NCI-H524 (cell line): ENCODE measurements at places on chromosomes 1 and 21.

GRCh38 chr21:44360159-44360558 lies 6.7 kb downstream of the TRPM2 start:
- no peak for DNase-seq

- no peak for DNase-seq
Measured at GRCh38 chr21:44858791-44859190, 14.7 kb downstream of the PTTG1IP start.

DNA sequence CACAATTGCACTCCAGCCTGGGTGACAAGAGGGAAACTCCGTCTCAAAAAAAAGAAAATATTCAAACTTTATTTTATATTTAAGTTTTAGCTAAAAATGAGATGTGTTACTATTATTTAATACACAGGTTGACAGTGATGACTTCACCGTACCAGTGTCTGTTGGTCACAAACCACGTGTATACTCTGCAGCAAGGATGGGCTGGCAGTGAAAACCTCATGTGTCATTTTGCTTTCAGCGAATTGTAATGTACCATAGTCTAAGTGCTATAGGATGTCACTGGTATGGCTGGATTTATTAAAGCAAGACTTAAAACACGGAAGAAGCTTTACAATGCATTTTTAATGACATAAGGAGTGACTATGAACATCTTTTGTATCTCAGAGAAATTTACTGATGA lies 28.1 kb upstream of the NHLH2 start:
- DNase-seq, result no peak

DNA sequence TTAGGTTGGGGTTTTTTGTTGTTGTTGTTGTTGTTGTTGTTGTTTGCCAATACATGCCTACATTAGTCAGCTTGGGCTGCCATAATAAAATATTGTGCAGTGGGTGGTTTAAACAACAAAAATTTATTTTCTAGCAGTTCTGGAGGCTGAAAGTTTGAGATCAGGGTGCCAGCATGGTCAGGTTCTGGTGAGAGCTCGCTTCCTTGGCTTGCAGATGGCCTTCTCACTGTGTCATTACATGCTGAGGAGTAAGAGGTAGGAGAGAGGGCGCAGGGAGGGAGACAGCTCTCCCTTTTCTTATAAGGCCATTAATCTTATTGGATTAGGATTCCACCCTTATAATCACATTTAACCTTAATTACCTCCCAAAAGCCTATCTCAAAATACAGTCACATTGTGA lies 52.7 kb downstream of the DIRAS3 start:
- DNase-seq, result peak; percentile 56

- no peak for DNase-seq
Measured at GRCh38 chr1:43285269-43285990, at the start of gene C1orf210. TSS of gene C1orf210 (minus strand) at chr1:43285581. CDS start at chr1:43283270, 2,311 bp downstream.
